Effector memory CD4-positive, alpha-beta T cell (primary cell): ENCODE measurements at places on chromosomes 12 and 14.

GRCh38 chr12:107525719-107526554, 159.7 kb upstream of the PWP1 start:
- DNase-seq, result no peak

DNA sequence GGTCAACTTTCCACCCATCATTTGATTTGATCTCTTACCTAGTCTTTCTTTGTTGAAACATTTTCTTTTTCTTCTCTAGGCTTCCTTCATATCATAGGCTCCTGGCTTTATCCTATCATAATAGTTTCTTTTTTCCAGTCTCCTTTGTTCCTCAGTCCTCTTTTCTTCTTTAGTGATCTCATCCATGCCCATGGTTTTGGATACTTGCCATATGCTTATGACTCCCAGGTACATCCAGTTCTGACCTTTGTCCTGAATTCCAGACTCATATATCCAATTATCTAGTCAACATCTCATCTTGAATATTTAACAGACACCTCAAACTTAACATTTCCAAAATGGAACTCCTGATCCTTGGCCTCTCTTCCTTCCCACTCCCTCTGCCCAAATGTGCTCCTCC, 36.1 kb upstream of the KRAS start:
- DNase-seq, result no peak

DNA sequence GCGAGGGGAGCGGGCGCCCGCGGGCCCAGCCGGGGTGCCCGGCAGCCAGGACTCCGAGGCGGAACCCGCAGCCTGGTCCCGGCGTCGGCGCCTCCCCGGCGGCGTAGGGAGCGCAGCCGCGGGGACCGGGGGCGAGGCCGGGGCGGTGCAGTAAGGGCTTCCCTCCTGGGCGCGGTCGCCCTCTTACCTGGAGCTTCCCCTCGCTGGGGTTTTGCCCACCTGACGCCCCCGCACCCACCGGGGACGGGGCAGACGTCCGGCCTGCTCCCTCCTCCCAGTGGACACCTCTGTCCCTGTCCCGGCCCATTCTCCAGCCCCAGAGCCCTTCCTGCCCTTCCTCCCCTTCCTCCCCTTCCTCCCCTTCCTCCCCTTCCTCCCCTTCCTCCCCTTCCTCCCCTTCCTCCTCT, 413 bp upstream of the TUBA1C start:
- peak; percentile 30 for DNase-seq

DNA sequence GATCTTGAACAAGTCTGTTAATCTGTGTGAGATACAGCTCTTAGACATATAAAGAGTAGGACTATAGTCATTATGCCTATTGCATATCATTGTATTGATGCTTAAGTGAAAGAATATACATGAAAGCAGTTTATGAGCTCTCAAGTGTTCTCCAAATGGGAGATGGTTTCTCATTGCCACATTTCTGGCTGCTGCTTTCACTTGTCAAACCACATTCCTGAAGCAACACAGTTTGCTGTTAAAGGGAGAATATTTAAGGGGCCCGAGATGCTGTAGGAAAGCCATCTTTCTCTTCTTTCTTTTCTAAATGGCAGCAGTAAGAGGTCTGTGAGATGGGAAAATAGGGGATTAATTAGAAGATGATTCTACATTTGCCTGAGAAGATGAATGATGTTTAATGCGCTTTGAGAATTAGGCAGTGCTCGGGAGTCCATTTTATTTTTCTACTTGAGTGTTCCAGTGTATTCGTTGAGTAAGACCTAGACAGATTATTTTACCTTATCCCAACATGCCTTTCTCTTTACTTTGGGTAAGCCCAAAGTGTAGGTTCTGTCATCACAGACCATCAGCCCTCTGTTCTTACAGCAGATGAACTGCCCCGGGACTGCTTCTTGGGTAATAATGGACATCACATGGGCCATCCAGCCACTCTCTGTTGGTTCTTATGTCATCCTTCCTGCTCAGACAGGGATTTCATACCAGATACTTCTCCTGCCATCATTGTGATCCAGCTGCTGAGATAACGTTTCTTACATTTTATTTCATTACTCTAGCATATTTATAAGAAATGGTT, 35.6 kb downstream of the ANO4 start:
- DNase-seq, result no peak

- DNase-seq, result no peak
Observed at GRCh38 chr12:80589077-80589476, 118.4 kb upstream of the MYF6 start.

DNA sequence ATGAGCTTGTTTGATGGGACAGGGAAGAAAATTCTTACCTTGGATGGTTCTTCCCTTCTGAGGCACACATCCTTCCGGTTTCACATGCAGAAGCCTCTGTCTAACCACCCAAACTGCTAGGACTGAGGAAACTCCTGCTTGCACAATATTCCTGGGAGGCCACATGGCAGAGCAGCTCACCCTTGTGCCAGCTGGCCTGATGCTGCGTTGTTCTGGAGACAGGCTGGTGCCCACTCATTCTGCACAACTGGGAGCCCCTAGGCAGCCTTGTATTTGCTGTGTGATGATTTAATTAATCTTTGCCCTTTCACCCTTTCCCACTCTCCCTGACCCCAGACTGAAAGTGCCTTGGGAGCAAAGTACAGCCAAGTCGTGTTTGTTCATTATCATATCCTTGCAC, 130.8 kb downstream of the RTN1 start:
- DNase-seq, result no peak

DNA sequence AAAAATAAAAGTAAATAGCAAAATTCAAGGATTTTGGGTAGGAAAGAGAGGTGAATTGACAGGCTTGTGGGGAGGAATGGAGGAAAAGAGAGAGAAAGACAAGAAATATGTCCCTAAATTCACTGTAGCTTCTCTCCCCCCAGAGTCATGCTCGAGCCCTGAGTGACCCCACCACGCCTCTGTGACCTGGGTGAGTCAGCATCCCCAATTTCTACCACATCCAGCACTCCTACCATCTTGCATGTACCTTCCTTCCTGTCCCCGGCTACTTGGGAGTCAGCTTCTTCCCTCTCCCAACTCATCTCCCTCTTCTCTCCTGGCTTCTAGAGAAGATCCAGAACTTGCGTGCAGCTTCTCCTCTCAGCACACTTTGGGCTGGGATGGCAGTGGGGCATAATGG, 9.8 kb downstream of the ZNF219 start:
- DNase-seq, result no peak

DNA sequence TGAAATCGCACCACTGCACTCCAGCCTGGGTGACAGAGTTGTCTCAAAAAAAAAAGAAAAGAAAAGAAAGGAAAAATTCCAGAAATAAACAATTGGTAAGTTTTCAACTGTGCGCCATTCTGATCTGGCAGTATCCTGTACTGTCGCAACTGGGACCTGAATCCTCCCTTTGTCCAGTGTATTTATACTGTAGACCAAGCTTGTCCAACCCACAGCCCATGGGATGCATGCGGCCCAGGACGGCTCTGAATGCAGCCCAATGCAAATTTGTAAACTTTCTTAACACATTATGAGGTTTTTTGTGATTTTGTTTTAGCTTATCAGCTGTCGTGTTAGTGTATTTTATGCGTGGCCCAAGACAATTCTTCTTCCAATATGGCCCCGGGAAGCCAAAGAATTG, 84.7 kb downstream of the TMCC3 start:
- DNase-seq, result no peak

DNA sequence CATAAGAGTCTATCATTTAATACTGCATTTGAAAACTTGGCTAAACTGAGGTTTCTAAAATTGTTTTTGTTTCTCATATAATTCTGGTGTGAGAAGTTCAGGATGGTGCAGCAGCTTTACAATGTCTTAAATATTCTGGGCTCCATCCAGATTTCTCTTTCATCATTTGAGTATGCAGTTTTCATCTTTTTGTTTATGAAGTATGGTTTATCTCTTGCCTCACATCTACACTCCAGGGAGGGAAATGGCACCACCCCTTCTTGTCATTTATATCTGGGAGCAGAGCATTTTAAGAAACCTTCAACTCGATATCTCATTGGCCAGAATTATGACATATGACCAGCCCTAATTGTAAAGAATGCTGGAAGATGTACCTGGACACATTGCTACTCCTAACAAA, 24.3 kb downstream of the GEMIN2 start:
- DNase-seq, result no peak

DNA sequence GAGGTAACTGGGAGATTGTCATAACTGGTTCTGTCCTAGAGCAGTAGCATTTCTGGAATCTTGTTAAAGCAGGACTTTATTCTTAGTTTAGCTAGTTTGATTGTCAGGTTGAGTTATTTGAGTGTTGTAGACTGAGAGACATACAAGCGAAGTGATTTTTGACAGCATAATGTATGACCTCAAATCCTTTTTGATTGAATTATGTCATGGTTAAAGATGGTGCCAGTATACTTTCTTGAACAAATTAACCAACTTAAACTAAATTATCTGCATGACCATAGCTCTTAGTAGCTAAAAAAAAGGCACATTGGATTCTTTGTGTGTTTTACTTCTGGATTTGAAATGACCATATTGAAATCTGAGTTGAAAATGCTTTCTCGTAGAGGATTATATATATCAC, 626.6 kb downstream of the TMTC2 start:
- DNase-seq, result no peak

- no peak for DNase-seq
Observed at GRCh38 chr12:109538191-109538863, 35.0 kb downstream of the MMAB start.

- no peak for DNase-seq
Observed at GRCh38 chr14:95185033-95185766, 27.9 kb upstream of the DICER1 start.

- DNase-seq, result no peak
Observed at GRCh38 chr14:98112194-98112780, 1159.7 kb downstream of the BCL11B start.

GRCh38 chr12:131947482-131948027, 2.2 kb upstream of the EP400 start:
- DNase-seq, result no peak

DNA sequence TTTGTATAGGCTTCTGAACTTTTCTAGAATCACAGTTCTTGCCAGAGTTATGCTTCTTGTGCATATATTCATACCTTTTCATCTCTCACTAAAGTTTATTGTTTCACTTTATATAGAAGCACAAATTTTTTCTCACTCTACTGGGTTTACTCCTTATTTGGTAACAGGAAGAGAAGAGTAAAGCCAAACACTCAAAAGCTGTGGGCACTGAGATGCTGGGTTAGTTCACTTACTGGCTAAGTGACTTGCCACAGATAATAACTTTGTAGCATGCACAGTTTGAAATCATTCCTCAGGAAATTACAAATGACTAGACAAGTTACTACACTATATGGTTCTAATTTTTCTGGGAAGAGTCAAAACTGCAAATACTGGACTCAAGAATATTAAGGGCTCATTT, 7.8 kb downstream of the HIGD1C start:
- no peak for DNase-seq

- DNase-seq, result no peak
Observed at GRCh38 chr14:51185180-51185579, 54.9 kb upstream of the TMX1 start.

DNA sequence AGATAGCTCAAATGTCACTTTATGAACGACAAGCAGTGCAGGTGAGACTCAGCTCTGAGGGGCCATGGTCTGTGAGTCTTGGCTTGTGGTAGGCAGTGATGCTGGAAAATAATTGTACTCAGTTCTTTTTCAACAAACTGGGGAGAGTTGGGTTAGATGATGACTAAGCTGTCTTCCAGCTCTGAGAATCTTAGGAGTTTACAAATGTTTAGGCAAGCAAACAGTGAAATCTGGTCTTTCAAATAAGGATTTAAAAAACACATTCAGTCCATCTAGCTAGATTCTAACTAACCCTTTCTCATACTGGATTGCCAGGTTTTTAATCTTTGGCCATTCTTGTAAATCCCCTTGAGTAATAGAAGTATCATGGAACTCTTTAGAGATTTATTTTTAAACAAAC, 3.4 kb downstream of the PHC1 start:
- no peak for DNase-seq

- DNase-seq, result no peak
Observed at GRCh38 chr12:132341318-132342050, 12.1 kb upstream of the GALNT9 start.

GRCh38 chr12:53343969-53344368, 7.8 kb upstream of the SP7 start:
- no peak for DNase-seq

- no peak for DNase-seq
Observed at GRCh38 chr12:49976557-49976956, 3.8 kb downstream of the AQP6 start.

DNA sequence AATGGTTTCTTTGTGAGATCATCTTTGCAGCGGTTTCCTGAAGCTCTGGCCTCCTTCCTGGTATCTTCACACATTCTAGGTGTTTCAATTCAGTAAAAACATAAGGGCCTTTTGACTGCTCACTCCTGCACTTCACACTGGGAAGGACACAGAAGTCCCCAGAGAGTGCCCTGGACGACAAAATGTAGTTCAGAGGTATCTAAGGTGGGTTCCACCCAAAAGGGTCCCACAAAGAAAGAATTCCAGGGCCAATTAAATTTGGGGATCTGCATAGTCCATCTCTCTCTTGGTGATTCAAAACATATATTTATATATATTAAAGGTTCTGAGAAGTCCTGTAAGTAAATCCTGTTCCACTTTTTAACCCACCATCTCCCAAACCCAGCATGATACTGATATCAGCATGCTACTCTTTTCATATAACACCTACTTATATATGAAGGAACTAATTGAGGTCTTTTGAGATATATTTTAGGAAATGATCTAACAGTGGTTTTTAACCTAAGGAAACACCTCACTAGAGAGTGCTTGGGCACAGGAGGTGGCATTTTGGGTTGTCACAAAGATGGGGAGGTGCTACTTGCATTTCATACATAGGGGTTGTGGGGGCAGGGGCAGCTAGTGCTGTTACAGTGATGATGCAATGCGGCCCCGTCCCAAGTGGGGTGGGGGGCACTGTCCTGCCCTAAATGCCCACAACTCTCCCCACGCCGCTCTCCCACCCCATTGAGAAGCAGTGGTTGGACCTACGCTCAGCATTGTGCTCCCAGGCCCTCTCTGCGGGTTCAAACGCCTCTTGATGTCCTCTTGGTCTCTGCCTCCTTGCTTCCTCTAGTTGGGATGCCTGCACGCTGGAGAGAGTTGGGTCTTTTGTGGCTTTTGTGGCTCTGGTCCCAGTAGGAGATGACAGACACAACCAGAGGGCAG, 109.4 kb downstream of the ARF6 start:
- DNase-seq, result peak; percentile 62

GRCh38 chr12:57089271-57090245, 644 bp downstream of the NAB2 start:
- DNase-seq, result no peak

DNA sequence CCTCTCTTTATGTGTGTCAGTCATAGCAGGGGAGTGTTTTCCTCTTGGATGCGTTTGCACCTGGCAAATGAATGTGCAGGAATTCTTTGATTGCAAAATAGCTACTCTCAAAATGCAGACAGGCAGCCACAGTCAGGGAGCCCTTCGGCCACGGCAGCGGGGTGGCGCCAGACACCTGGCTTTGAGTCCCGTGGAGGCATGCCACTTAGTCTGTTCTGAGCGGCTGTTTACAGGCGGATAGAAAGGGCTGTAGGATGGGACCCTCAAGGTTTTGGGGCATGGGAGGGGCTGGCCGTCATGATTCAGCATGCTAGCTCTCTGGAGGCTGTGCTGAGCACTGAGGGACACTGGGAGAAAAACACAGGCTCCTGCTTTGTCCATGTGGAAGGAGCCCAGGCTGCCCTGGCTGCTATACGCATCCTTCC, 117.1 kb downstream of the SLC25A47 start:
- no peak for DNase-seq

GRCh38 chr14:38469156-38469555, 213.3 kb upstream of the CLEC14A start:
- DNase-seq, result no peak

- no peak for DNase-seq
Observed at GRCh38 chr14:68176687-68177086, 357.1 kb downstream of the RAD51B start.

GRCh38 chr14:65070471-65070976, 31.8 kb downstream of the MAX start:
- DNase-seq, result no peak

- DNase-seq, result no peak
Observed at GRCh38 chr12:68246350-68246749, 7.1 kb downstream of the IL22 start.
